ENCODE measurements at places on chromosomes 3 and 15.
A peak's percentile ranks its signal among the peaks of the same experiment; 100 is the strongest.

DNA sequence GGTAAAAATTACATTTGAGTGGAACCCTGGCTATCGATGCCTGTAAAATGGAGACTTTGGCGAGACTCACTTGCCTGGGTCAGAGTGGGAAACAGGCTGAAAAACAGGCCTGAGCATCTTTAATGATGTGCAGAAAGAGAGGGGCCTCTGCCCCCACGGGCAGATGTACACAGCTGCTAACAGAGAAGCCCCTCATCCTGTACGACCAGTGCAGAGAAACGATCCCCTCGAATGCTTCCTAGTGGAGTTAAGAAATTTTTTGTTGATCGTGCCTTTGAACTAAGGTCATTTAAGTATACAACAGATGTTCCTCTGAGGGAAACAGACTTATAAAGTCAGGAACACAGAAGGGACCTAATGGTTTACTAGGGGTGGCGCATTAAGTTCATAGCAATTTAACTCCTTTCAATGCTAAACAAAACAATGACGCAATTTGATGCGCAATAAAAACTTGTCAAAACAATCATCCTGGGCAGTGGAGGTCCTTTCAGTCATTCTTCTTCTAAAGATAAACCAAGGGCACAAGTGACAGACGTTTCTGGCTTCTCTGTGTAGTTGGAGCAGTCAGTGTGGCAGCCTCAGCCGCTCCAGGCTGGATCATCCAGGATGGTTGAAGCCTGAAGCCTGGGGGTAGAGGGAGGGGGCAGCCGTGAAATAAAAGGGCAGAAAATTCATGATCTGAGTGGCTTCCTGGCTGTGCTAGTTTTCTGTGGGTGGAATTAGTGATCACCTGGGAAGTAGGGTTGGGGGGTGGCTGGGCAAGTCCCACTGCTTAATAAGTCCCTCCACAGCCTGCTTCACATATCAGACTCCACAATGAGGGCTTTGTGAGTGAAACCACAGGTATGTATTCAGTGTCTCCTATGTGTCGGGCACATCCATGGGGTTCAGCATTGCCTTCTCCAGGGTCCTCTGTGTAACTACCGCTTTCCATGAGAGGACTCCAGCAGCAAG lies 50.8 kb upstream of the MRPS22 start:
- no peak for DNase-seq

- DNase-seq = no peak
Observed at GRCh38 chr15:40836020-40836419, 7.5 kb upstream of the PPP1R14D start.

GRCh38 chr15:72994534-72995177 lies 57.6 kb upstream of the NEO1 start:
- DNase-seq = peak; percentile 19

DNA sequence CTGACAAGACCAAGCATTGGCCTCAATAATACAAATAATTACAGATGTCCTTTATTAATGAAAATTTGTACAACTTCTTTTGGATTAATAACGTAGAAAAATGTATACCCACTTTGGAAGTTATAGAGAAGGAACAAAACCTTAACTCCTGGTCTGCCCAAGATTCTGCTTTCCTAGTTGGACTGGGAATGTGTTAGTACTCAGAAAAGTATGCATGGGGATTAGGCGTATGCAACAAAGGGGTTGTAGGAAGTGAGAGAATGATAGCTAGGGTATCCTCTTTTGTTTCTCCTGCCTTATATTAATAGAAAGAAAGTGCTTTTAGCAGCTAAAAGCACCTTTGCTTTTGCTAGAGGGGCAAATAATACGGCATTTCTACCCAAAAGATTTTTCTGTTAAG lies 116.2 kb upstream of the LRRFIP2 start:
- no peak for DNase-seq

DNA sequence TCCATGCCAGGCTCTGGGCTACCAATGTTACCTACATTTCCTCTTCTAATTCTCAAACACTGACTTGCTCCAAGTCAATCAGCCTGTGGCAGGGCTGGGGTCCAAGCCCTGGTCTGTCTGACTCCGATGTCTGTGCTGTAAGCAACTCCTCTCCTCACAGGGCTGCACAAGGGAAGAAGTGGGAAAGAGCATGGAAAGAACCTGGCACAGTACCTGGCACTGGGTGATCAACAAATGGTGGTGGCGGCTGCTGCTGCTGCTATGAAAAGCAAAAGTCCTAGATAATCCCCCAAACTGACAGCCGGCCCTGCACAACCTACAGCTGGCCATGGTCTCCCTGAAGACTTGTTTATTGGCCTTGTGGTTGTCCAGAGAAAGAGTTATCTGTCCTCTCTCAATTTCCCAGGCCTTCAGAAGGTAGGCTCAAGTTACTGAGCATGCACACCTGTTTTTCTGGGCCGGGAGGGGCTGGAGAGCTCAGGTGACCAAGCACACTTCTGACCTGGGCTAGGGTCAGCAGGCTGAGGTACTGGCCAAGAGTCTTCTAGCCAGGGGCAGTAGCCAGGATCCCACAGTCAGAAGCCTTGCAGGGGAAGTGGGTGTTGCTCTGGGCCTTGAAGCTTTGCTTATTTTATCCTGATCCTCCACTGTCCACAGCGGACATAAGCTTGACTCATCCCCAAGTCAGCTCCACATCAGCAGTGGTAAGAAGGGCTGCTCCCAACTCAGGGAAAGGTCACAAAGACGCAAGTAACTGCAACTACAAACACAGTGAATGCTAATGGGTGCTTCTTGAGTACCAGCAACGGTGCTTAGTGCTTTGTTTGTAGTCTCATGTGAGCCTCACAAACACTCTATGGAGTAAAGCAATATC lies 35.3 kb upstream of the KY start:
- DNase-seq = no peak

- no peak for DNase-seq
Observed at GRCh38 chr15:84657748-84658079, 285 bp downstream of the NMB start.

DNA sequence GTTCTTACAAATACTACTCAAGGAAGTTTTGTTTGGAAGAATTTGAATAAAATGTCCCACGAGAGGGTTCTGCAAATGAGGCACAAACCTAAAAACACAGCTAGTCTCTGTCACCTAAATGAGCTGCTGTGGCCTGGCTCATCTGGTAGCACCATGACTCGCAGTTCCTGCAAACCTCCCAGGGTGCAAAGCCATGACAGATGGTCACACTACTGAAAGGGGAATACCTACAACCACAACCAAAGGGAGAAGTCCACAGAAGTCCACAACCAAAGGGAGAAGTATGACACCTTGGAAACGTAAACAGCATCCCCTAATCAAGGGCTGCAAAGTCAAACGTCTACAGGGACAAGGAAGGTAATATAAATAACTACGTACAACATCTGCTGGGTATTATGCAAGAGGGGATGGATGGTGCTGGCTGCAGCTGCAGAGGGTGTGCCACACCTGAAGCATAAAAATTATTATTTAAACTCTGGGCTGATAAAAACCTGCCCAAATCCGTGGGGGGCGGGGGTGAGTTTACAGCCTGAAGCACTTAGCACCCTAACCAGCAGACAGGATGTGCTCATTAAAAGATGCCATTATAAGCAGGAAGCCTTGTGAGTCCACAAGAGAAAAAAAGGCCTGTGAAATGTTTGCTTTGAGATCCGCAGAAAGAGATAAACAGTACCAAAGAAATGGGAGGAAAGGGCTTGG lies 184.0 kb downstream of the MAGI1 start:
- DNase-seq = no peak

- DNase-seq = no peak
Observed at GRCh38 chr15:91122296-91122695, 22.2 kb downstream of the SV2B start.

DNA sequence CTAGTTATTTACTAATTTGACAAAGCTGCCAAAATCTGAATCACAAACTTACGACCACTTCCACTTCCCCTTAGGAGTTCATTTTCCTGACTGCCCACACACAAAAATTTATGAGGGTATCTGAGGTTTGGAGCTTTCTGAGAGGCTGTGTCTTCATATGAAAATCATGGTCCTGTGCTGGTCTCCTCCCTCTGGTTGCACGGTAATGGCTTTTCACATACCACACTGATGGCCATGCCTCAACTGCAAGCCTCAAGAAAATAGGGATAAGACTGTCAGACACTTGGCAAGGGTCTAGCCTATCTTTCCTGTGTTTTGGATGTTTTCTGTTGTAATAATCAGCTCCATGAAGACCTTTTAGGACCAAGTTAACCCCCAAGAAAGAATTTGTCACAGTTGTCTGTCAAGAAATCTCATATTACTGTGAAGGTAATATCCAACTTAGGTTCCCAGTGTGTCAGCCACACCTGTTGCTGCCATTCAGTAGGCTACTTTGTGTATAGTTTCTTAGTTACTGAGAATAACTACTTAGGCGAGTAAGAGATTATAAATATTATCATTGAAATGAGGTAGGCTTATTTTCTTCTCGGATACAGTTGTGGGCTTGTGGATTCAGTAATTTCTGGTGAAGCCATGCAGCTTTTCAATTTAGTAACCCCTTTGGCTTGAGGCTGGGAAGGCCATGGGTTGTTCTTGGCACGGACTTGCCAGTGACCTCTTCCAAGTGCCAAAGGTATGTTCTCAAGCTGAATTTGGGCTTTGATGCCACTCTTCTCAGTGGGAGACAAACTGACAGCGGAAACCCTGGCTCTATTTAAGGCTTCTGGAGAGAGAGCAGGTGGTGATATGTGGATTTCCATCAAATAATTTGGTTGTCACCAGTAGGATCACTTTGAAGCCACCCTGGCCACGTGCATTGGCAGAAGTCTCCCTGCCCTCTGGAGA lies 101.1 kb downstream of the RYR3 start:
- DNase-seq = no peak

- no peak for DNase-seq
Observed at GRCh38 chr15:70609889-70610288, 153.5 kb downstream of the UACA start.

GRCh38 chr3:129429080-129429451 lies 630 bp upstream of the EFCAB12 start:
- DNase-seq = no peak

- no peak for DNase-seq
Observed at GRCh38 chr3:108004647-108005046, 86.2 kb downstream of the CD47 start.

DNA sequence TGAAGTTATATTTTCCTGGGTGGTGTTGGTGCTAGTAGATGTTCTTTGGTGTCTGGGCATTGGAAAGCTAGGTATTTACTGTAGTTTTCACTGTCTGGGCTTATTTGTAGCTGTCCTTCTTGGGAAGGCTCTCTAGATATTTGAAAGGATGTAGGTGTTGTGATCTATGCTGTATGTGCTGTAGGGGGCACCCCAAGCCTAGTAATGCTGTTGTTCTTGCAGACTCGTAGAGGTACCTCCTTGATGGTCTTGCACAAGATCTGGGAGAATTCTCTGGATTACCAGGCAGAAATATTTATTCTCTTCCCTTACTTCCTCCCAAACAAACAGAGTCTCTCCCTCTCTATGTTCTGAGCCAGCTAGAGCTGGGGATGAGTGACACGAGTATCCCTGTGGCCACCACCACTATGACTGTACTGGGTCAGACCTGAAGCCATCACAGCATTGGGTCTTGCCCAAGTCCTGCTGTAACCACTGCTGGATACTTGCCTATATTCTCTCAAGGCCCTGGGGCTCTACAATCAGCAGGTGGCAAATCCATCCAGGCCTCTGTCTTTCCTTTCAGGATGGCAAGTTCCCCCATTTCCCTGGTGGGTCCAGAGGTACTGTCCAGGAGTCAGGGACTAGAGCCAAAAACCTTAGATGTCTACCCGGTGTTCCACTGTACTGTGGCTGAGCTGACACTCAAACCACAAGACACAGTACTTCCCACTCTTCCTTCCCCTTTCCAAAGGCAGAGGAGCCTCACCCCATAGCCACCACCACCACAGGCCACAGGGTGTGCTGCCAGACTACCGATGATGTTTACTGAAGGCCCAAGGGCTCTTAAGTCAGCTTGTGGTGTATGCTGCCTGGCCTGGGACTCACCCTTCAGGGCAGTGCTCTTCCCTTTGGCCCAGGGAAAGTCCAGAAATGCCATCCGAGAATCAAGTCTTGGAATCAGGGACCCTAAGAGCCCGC lies 195.2 kb upstream of the DPPA4 start:
- peak; percentile 43 for DNase-seq

DNA sequence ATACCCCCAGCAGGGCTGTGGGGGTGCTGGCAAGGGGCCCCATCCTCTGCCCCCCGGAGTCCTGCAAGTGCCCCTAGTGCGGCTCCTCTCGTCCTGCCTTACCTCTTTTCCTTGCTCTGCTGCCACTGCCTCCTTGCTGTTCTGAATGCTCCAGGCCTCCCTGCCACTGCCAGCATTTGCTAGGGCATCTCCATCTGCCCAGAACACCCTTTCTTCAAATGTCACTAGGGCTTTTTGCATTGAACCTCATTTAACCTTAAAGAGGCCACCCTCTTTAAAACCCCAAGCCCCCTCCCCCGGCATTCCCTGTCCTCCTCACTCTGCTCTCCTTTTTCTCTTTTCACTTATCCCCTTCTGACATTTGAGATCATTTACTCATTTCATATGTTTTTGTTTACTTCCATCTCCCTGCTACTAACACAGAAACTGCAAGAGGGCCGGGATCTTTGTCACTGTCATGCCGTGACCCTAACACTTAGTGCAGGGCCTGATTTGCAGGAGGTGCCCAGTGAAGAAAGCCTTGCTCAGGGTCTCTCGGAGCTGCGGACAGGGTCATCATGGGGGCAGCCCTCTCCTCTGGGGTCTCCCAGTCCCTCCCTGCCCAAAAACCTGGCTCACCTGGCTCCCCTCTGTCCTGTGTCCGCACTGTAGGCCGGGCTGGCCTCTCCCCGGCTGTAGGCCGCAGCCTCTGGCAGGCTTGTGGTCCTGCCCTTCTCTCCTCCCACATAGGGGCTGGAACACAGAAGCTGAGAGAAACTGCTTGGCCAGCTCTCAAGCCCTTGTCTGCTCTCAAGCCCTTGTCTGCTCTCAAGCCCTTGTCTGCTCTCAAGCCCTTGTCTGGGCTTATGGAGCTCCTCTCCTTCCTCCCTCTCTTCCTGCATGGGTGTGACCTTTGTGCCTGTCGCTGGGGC lies at the start of gene ACOX2:
Gene ACOX2, minus strand, starts transcription at position 690 of the 911 bp plus-strand sequence. CDS start 2,084 bp downstream, outside the sequence.
- no peak for DNase-seq

DNA sequence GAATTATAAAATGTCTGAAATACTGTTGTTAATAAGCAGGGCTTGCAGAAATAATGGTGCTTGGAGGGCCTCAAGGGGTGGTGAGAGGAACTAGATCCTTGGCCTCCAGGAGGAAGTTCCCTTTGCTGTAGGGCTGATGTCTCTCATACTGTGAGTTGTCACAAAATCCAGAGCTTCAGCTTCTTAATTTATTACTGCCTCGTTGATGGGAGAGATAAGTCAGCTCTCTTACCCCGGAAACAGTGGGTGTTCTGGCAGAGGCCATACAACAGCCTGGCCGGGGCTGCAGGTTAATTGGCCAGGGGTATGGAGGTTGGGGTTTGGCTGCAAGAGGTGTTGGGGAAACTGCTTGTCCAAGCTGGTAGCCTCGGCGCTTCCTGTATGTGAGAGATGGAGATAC lies 15.5 kb downstream of the MAPKAPK3 start:
- DNase-seq = no peak
